CD4-positive, alpha-beta T cell treated with Interleukin-6 for 4 hours (primary cell): ENCODE measurements at places on chromosomes 2 and 18.
A peak's percentile ranks its signal among the peaks of the same experiment; 100 is the strongest.

GRCh38 chr2:109066501-109066900, 62.5 kb upstream of the SH3RF3 start:
- DNase-seq: no peak

DNA sequence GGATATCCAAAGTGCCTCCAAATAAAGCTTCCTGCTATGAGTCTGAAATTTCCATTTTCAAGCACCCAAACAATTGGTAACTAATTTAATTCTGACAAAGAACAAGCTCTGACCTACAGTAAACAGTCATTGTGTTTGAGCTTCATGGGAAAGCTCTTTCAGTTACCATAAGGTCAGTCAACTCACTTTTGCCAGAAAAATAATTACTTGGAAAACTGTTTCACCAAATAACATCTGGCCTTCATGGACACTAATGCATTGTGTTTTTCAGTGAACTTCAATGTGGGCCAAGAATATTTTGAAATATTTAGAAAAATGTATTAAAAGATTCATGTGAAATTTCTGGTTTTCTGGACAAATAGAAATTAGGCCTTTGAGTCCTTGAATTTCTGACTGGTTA, 369.9 kb downstream of the GALR1 start:
- DNase-seq: no peak

DNA sequence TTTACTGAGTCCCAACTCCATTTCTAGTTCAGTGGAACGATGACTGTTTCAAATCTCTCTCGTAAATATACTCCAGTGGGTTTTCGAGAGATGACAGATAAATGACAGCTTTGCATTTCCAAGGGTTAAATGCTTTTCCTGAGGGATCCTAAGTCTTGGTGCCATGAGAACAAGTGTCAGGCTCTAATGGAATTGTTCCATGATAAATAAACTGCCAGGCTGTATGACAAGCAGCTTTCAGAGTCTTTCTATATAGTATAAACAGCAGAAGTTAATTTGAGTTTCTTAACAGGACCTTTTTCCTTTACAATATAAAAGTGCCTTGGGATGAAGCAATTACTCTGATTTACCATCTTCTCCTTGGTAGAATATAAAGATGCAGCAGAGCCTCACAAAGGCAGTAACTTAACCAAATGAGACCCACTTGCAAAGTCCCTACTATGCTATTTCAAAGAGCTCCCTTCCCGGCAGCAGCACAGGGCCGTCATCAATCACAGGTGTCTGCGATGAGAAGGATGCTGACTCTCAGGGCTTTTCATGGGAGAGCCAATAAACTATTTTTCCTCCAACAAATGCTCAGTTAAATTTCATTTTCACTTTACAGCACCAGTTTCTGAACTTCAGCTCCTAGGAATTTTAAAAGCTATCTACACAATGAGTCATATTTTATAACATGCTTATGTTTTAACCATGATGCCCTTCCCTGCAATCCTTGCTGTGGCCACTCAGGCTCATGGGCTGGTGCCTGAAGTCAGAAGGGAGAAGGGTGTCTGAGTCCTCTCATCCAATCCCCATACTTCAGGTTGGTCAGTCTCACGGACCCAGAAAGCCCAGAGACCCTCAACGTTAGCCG, 123.8 kb downstream of the AFF3 start:
- no peak for DNase-seq

DNA sequence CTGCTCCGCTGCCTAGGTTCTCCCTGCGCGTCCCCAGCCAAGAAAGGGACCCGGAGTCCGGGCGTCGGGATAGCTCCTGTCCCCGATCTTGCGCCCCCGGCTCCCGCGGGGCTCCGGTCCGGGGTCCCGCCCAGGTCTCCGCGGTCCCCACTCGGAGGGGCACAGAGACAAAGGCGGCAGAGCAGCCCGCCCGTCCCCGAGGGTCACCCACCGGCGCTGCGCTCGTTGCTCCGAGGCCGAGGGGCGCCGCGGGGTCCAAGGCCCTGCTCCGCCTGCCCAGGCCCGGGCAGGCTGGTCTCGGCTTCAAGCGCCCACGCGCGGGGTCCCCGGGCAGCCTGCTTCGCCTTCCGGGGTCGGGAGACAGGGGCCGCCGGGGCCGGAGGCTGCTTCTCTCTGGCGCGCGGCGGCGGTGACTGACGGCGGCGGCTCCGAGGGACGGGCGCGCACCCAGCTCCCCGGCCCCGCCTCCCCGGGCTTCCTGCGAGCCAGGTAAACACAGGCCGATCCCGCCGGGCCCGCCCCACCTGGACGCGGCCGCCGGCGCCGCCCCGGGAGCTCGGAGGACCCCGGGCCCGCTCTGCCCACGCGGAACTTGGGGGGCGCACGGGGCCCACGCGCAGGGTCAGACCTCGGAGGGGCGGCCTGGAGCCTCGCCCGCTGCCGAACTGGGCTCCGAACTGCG, at the start of gene MBP:
Gene MBP (minus strand): TSS at position 415 of the 682 bp plus-strand sequence. CDS start 27,522 bp downstream, outside the sequence.
- DNase-seq: peak; percentile 86

GRCh38 chr18:24538414-24539264, 78.2 kb downstream of the HRH4 start:
- DNase-seq: no peak

- DNase-seq: no peak
These were observed 10.3 kb downstream of the NIF3L1 start for GRCh38 chr2:200899482-200899881.

DNA sequence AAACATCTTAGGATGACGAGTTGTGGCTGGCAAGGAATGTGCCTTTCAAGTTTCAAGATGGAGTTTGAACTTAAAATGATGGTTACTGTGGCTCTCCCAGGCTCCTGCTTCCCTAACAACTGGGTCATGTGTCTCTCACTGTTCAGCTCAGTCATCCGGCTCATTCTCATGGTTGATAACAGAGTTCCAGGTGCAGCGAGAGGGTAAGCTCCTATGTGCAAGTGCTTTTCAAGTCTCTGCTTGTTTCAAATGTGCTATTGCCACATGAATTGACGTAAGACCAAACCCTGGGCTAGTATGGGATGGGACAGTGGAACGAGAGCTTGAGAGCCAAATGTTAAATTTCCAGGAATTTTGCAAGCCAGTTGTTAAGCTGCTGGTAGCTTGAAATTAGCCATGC, 19.5 kb upstream of the PUM2 start:
- no peak for DNase-seq

GRCh38 chr2:27133195-27133875, 1.1 kb downstream of the PREB start:
- DNase-seq: peak; percentile 23

GRCh38 chr2:100894105-100894795, 74.3 kb downstream of the NPAS2 start:
- no peak for DNase-seq

GRCh38 chr18:74587441-74587840, 10.2 kb upstream of the ZNF407 start:
- DNase-seq: no peak

GRCh38 chr18:46398005-46398404, 259.0 kb downstream of the LOXHD1 start:
- DNase-seq: no peak

- DNase-seq: no peak
These were observed 37.7 kb upstream of the NEMP2 start for GRCh38 chr2:190572246-190572645.

DNA sequence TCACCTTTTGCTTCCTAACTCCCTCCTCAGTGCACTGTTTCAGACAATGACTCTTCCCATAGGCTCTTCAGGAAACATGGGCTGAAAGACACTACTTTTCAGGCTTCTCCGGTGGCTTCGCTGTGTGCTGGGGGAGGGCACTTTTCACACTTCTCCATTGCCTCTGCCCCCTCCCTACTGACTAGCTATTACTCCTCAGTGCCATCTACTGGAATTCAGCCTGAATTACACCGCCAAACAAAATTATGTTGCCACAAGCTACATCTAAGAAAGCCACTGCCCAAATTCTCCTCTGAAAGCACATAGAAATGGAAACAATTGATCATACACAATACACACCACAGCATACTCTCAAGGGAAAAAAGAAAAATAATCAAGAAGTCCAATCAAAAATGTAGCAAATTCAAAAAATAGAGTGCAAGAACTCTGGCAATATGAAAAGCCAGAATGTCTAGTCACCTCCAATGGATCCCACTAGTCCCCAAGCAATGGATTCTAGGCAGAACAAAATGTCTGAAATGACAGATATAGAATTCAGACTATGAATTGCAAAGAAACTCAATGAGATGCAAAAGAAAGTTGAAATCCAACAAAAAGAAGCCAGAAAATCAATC, 1139.4 kb upstream of the GYPC start:
- DNase-seq: no peak

DNA sequence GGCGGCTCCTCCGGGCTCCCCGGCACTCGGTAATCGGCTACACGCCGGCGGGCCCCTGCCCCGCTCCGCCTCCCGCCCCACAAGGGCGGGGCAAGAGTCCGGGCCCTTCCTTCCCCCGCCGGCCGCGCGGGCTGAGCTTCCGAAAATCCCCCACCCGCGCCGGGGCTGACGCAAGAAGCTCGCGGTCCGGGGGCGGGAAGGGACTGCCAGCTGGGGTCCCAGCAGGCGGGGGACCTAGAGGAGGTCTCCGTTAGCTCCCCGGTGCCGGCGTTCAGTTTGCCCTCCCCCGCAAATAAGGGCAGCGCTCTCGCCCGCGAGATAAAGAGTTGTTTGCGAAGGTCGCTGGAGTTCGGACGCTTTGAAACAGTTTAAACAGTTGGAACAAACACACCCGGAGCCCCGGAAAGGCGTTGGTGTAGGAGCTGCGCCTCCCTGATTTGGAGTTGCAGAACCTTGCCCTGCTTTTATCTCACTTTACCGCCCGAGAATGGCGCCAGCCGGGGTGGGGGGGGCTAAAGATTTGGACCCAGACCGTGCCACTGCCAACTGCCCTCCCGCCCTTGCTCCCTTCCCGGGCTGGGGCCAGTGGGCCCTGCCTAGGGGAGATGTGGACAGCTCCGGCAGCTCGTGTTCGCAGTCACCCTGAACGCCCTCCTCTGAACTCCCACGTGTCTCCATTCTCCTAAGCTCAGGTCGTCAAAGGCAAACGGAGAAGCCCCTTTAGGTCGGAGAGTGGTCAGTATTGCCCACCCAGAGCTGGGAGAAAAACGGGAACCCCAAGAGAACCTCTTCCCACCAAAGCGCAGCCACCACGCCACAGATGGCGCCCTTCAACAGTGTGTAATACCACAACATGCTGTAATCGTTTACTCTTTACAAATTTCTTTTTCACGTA, at the start of gene NFE2L2:
Gene NFE2L2 (minus strand): TSS at position 35 of the 895 bp plus-strand sequence. CDS start 151 bp downstream, outside the sequence.
- peak; percentile 93 for DNase-seq

GRCh38 chr2:8437228-8437948, 244.5 kb upstream of the ID2 start:
- DNase-seq: no peak

DNA sequence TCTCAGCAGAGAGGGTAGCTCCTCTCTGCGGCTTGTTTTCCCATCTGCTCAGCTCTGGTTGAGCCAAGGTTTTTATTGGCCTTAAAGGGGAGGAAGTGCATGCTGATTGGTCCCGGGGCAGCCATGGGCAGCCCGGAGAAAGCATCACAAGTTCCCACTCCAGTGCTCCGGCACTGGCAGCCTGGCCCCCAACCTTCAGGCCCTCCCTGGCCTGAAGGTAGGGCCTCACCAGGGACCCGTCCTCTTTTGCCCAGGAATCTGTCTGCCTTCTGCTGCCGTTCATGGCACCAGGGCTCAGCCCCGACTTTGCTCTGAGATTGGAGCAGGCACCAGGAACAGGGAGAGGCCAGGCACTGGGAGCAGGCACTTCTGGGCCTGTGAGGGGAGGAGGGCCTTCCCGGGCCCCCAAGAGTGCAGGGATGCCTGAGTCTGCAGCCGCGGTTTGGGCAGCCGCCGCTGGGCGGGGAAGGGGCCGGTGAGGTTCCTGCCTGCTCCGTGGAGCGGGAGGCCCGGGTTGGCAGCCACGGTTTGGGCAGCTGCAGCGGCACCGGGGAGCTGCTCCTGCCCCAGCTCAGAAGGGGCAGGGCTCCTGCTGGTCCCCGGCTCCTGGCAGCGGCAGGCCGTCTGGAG, 17.5 kb upstream of the ILKAP start:
- DNase-seq: peak; percentile 38

GRCh38 chr2:237487496-237487895, 445 bp downstream of the MLPH start:
- no peak for DNase-seq

GRCh38 chr2:72136933-72137497, 10.6 kb downstream of the CYP26B1 start:
- no peak for DNase-seq
